Gastroesophageal sphincter (tissue), 4 donors: ENCODE measurements at places on chromosomes 6 and 20. TPM values are rescaled to one million over a fixed set of nuclear protein-coding genes. Genes with fewer than 3 reads are reported as not detected.

Gene PRDM1
- 4.0 TPM for total RNA-seq

DNA sequence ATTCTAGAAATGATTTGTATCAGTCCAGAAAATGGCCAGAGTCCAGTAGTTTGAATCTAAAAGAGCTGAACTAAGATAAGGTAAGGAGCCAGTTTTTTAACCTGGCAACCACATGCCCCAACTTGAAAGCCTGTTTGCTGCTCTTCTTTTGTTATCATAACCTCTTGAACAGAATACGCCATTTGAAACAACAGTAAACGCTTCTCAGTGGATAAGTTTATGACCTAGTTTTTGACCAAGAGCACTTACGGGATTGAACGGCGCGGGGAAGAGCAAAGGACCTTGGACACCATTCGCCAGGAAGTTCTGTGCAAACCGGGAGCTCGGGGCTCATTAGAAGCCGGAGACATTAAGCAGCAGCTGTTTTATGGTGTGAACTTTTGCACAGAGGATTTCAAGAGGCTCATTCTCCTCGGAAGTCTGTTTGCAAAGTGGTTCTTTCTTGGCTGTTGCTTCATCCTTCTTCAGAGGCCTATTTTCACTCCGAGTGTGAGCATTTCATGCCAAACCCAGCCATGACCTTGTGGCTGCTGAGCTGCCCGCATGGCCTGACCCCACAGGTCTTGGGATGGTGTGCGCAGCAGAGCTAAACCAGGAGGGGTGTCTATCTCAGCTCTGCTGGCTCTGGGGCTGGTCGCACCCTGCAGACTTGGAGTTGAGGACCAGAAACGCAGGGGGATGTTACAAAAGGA, 215.1 kb downstream of the SOX4 start:
- H3K4me3 ChIP-seq = no peak overlapping the region
- H3K27me3 ChIP-seq = no peaks in the 10 kb centered on the region
- peak overlapping the region; percentile 45 for H3K27ac ChIP-seq
- peak; percentile 26 for ATAC-seq
- peaks cover 40% of the 10 kb centered on the region for H3K4me1 ChIP-seq

DNA sequence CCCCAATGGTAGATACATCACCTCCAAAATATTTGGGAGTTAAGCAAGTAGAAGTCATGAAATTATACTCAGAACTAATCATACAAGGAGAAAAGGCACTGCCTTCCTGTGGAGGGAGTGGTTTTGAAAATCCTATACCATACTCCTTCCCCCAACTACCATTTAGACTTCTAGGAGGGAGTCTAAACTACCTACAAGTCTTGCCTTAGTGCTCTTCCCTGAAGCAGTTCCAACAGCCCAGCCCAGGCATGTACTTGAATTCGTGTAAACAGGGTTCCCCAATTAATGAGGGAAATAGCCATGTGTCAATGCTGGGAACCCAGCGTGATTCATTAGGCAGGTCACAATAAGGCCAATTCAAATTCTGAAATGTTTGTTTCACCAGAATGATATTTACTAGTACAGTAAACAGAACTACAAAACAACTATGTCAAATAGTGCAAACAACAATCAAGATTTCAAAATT, 39.1 kb upstream of the SGK1 start:
- no peaks in the 10 kb centered on the region for H3K4me1 ChIP-seq
- ATAC-seq = no peak
- H3K4me3 ChIP-seq = no peak overlapping the region
- no peaks in the 10 kb centered on the region for H3K27me3 ChIP-seq
- no peaks in the 10 kb centered on the region for H3K36me3 ChIP-seq
- H3K27ac ChIP-seq = no peak overlapping the region

Gene MYH7B
- total RNA-seq = 0.13 TPM

GRCh38 chr6:112478036-112478435, 130.9 kb downstream of the RFPL4B start:
- no peak overlapping the region for H3K4me3 ChIP-seq
- no peaks in the 10 kb centered on the region for H3K36me3 ChIP-seq
- ATAC-seq = no peak
- no peak overlapping the region for H3K27ac ChIP-seq

DNA sequence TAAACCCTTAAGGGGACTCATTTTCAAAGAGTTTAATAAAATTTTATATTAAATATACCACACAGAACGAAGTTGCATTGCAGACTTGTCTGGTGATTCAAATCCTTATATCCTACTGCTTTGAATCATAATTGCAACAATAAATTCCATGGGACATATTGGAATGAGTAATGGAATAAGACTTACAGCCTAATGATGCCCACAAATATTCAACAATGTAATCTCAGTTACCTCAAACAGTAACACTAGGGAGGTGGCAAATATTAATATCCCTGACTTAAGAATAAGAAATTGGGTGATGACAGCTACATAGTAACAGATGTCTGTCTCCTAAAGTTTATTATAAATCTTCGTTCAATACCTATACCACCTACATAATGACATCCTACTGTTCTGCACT, 52.6 kb downstream of the BMP5 start:
- H3K4me1 ChIP-seq = peaks cover 9% of the 10 kb centered on the region
- H3K36me3 ChIP-seq = no peaks in the 10 kb centered on the region
- no peak for ATAC-seq

Gene THEMIS
- total RNA-seq = 0.94 TPM

DNA sequence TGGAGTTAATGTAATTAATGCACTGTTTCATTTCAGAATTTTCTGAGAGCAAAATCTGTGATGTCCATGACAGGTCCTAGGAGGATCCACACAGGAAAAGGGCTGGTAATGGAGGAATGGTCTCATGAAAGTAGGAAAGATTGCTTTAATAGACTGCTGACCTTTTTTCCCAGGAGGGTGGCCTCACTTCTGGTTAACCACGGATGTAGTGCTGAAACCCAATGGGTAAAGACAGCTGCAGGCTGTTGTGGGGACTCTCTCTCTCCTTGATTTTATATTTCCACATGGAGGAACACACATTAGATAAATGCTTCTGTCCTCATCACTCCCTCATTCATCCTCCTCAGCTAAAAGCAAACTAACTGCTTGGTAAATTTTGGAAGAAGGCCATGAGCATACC, 23.6 kb upstream of the RIPOR2 start:
- no peak overlapping the region for H3K27ac ChIP-seq
- no peak overlapping the region for H3K4me3 ChIP-seq
- H3K36me3 ChIP-seq = no peaks in the 10 kb centered on the region
- no peaks in the 10 kb centered on the region for H3K4me1 ChIP-seq
- ATAC-seq = no peak

Gene GFRAL
- not detected for total RNA-seq

Gene PARD6B
- total RNA-seq = 2.4 TPM

DNA sequence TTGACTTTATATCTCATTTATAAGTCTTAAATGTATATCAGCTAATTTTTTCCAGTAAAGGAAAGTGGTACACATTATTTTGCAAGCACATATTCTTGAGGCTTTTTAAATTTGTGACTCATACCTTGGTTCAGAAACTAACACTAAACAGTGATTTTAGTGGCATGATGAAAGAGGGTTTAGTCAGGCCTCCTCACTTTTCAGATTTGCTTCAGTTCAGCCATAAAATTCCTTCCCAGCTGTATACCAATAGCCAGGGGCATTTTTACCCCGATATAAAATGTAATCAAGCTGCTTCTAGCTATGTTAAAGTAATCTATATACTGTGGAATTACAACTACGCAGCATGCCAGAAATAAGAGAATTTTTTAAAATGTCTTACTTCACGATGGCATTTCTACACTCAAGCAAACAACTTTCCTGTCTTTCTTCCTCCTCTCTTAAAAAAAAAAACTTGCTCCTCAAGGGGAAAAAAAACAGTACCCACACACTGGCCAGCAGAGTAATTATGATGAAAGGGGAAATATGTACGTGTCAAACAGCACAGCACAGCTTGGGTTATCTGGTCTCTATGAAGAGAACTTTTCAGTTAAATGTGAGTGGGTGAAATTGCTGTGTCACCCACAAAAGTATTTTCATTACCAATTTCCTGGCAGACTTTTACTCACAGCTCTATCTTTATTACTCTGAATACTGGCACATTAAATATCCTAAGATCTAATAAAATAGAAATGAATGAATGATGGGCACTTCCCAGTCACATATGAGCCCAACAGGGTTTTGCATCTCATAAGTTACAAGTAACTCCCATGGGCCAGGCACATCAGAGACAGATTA, 244.8 kb upstream of the TENT5A start:
- no peaks in the 10 kb centered on the region for H3K4me1 ChIP-seq
- no peak overlapping the region for H3K4me3 ChIP-seq
- H3K27me3 ChIP-seq = no peaks in the 10 kb centered on the region
- ATAC-seq = no peak
- no peak overlapping the region for H3K27ac ChIP-seq

DNA sequence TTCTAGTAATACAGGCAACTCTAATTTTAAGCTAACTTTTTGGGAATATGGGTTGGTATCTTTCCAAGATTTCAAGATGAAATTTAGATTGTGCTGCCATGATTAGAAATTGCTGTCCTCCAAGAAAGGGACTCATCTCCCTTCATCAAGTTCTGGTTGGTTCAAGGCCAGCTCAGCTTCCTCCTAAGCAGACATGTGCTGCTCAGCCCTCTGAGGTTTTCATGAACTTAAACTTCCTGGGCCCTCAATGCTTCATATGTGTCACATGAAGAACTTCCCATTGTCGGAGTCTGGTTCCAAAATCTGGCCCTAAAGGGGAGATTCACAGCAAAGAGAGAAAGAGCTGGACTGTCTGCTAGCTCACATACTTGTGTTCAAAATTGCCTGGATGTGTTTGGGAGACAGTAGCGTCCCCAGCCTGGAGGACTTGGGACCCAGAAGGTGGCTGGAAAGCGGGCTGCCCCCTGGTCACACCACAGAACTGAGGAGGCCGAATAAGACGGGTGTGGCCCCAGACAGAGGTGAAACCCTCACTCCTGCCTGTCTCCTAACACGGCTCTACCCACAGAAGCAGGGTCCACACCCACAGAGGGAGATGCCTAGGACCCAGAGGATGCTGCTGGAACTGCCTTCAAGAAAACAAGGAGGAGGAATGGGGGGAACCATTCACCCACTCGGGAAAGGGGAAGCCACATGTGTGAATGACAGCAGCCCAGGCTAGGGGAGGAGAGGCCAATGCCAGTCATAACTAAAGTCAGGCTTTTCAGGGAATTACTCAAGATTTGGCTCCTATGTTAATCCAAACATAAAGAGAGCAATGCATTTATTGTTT, 54.3 kb upstream of the GPR31 start:
- H3K36me3 ChIP-seq = no peaks in the 10 kb centered on the region
- ATAC-seq = no peak
- no peaks in the 10 kb centered on the region for H3K4me1 ChIP-seq
- H3K27ac ChIP-seq = no peak overlapping the region
- no peak overlapping the region for H3K4me3 ChIP-seq

DNA sequence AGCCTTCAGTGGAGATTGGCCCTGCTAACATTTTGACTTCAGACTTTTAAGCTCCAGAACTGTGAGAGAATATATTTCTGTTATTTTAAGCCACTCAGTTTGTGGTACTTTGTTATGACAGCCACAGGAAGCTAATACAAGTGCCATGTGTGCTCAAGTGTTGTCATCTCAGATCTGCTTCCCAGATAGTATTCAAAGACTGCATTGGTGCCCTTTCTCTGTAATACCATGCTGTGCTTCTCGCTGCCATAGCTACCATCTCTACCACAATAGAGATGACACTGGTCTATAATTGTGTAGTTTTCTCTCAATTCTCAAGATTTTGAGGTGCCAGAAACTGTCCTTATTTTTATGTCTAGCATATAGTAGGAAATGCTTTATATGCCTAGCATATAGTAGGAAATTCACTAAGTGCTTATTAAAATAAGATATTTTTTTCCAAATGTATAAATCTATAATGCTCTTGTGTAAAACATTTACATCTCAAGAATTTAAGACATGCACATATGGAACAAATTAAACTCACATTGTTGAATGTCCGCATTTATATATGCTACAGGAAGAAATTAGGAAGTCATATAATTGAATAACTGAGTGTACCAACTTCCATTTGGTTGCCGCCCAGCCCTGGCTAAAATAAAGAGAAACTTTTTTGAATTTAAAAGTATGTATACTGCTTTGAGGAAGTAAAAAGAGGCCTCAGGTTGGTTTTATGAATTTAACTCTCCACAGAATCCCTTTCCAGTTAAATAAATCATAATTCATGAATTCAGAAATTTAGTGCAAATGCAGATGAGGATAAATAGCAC, 77.6 kb downstream of the TPBG start:
- H3K27ac ChIP-seq = no peak overlapping the region
- ATAC-seq = no peak
- H3K4me3 ChIP-seq = no peak overlapping the region
- H3K36me3 ChIP-seq = no peaks in the 10 kb centered on the region
- no peaks in the 10 kb centered on the region for H3K27me3 ChIP-seq

Gene SCRT2
- total RNA-seq = not detected

DNA sequence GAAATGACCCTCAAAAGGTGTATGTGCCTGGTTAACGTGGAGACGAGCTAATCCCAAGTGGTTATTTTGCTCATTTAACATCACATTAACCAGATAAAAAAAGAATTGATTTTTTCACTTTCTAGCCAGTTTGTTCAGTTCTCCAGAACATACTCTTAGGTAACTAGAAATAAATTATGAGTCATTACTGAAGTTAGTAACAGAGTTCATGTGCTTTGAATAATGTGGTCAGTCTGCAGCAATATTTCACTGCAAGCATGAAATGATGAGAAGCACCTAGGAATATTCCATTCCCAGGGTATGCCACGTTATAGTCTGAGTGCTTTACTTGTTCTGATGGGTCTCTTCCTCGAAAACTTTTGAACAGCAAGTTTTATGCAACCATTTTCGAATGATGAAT, 138.3 kb upstream of the INSM1 start:
- H3K4me1 ChIP-seq = no peaks in the 10 kb centered on the region
- ATAC-seq = no peak
- H3K4me3 ChIP-seq = no peak overlapping the region
- H3K27me3 ChIP-seq = peaks cover 9% of the 10 kb centered on the region
- no peak overlapping the region for H3K27ac ChIP-seq
- H3K36me3 ChIP-seq = no peaks in the 10 kb centered on the region

DNA sequence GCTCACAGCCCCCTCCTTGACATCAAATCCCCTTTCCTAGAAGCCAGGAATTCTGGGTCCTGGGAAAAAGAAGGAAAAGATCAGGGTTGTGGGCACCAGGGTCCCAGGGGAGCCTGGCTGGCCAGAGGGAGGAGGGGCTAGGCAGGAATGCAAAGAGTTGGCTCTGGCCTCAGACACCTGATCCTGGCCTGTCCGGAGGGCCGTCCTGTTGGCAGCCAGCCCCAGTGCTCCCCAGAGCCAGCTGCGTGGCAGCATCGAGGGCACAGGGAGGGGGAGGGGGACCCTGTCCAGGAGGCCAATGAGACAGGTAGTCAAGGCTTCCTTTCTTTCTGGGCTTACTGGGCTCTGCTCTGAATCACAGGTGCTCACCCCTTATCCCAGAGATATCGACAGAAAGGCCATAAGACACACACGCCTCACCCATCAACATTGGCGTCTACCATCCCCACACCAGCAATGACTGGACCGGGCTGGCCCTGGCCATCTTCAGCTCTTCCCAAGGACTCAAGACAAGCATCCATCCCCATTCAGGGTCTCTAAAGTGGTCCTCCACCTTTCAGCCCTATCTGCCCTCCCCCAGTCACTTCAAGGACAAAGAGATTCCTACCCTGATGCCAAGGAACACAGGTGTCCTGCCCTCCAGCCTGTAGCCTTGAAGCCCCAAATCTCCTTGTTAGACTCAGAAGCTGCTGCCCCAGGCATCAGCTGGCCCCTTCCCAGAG, 723 bp downstream of the COL11A2 start:
- H3K4me3 ChIP-seq = no peak overlapping the region
- no peak for ATAC-seq
- H3K36me3 ChIP-seq = no peaks in the 10 kb centered on the region
- H3K27me3 ChIP-seq = peaks cover 45% of the 10 kb centered on the region
- no peaks in the 10 kb centered on the region for H3K4me1 ChIP-seq
